ENCODE measurements at places on chromosomes 6 and 20.

DNA sequence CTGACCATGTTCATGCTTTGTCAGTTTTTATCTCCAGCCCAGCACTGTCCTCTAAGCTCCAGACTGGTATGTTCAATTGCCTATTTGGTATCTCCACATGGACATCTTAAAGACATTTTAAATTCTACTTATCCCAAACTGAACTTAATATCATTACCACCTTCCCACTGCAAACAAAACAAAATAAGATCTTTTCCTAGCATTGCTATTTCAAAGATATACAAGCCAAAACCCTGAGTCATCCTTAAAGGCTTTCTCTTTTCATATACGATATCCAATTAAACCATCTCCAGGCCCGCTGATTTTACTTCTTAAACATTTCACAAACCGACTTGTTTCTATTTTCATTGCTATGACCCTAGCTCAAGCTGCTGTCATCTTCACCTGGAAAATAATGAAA lies 35.1 kb upstream of the HS3ST5 start:
- no peak for DNase-seq

GRCh38 chr6:128064540-128064895 lies 163.7 kb upstream of the THEMIS start:
- DNase-seq, result no peak

DNA sequence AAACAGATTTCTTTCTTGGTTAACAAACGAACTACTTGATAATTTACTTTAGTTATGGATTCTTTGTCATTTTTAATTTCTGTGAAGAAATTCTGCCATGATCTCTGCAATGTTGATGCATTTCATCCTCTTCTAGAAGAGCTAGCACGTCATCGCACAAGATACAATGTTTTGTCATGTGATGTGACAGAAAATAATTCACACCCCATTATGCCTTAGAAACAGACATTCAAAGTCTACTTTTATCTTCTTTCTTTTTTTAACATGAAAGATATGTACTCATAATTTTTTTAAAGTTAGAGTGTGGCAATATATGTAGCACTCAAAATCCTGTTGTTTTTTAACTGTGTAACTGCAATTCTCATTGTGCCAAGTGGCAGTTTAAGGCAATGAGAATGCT lies 39.6 kb upstream of the NELFCD start:
- DNase-seq, result no peak

- no peak for DNase-seq
Measured at GRCh38 chr6:36769676-36770499, 69.4 kb downstream of the CPNE5 start.

DNA sequence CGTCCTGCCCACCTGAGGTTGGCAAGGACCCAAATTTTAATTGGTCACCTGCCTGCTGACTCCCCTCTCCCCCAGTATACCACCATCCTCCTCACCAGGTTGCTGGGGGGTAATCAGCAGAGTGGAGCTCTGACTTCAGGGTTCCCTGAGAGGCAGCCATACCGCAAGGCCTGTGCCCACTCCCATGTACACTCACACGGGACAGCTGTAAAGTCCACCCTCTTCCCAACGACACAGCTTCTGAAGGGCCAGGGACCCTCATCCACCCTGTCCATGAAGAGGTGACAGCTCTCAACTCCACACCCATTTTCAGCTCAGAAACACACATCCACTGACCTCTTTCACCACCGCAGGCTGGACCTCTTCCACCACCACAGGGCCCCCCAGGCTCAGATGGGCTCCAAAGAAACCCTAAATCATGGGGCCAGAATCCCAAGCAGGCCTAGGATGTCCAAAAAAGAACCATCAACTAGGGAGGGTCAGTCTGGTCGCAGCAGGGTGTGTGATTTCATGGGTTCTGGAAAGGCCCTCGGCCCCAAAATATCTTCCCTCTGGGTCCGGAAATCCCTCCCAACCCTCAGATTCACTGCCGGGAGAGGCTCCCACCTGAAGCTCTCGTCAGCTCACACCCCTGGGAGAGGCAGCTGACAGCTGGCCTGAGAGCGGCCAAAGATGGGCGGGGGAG lies 30.0 kb downstream of the TFEB start:
- no peak for DNase-seq

DNA sequence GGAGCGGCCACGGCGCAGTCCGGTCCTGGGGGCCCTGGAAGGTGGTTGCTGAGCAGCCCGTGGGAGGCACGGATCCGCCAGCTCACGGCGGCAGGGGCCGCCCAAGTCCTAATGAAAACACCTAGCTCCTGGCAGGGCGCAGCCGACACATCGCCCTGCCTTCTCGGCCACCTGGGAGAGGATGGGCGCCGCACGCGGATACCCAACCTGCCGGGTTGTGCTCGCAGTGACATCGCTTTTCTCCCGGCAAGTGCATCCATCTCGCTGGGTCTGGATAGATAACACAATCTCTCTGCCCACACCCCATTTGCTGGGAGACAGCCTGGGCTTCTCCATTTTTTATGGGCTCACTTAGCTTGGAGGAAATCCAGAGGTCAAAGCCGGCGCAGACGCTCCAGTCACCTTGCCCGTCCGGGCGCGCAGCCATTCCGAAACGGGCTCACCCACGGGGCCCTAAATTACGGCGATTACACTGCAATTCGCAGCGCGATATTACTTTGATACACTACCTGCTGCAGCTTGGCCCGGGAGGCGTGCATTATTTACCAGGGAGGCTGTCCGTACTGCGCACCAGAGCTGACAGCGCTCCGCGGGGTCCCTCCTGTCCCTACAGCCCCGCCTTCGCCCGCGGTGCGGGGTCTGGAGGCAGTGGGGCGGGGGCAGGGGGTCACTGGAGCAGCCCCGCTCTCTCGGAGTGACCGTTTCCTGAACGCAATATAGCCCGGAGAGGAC lies 36.2 kb upstream of the CCDC167 start:
- DNase-seq, result no peak

DNA sequence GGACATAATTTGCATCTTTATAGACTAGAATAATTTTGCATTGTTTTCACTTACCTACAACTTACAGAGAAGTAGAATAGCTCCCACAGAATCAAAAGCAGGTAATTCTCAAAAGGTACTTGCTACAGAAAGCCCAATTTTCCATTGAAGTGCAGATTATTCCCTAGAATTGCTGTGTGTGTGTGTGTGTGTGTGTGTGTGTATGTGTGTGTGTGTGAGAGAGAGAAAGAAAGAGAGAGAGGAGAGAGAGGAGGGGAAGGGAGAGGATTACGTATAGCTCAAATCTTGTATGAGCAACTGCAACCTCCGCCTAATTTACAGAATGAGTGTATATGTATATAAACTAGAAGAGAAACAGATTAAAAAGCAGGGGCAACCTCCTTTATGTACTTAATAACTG lies 68.0 kb downstream of the DOK5 start:
- DNase-seq, result no peak

DNA sequence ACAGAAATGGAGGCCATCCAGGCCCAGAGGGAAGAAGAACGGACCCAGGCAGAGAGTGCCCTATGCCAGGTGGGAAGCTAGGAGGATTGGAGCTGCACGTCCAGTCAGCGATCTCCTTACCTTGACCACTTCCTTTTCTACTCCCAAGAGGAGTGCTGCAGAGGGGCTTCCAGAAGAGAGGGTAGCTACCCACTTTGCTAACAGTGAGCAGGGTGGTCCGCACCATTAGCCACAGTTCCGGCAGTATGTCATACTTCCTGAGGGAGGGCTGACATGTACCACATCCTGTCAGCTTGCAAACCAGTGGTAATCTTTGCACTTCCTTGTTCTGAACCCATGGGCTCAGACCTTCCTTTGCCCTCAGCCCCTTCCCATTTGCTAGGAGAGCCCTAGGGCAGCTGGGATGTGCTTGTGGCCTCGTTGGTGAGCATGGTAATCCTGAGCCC lies 35.4 kb downstream of the CEP250 start:
- no peak for DNase-seq

DNA sequence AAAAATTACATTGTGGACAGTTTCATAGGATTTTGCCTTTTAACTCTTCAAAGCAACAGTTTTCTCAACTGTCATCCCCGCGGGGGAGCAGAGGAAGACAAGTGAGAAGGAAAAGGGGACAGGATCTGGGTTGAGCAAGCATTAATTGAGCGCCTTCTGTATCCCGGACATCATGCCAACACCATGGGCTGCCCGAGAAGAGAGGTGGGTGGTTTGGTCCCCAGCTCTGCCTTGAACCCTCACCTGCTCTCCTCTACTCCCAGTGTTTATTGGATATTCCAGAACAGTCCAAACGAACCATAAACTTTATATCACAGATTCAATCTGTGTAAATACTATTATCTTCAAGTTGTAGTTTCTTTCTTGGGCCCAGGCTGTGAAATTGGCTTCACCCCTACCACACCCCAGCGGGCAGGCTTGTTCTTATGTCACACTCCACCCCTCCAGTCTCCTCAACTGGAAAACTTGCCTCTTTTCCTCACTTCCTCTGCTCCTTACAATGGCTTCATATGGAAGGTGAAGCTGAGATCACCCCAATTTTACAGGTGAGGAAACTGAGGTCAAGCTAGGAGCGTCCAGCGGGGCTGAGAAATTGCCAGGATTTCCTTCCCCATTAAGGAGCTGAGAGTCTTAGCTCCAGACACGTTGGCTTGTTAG lies 6.0 kb downstream of the PCK1 start:
- no peak for DNase-seq

DNA sequence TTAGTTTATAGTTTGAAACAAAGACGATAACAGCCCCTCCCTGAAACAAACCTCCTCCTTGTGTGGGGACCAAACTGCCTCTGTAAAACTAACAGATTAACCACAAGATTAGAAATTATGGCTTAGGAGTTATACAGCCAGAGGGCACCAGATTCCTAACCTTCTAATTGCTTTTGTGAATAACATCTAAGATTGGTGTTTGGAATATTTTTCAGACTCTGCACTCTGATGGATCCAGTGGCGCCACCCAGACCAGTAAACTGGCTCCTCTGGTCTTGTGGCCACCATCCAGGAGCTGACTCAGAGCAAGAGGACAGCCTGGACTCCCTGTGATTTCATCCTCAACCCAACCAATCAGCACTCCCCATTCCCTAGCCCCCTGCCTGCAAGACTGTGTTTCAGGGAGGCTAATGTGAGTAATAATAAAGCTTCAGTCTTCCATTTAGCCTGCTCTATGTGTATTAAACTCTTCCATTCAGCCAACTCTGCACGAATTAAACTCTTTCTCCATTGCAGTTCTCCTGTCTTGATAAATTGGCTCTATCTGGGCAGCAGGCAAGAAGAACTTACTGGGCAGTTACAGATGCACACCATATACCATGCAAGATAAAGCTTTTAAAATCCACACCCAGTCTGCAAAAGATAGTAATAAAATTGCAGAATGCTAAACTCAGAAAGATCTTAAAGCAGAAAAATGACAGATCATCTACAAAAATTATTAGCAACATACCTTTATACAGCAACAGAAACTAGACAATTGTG lies 58.5 kb upstream of the SLC22A16 start:
- DNase-seq, result no peak

GRCh38 chr20:57062241-57062640 lies 204.2 kb downstream of the BMP7 start:
- DNase-seq, result no peak
